CD4-positive, alpha-beta T cell treated with Interleukin-15 for 4 hours (primary cell): ENCODE measurements at places on chromosomes 12 and 14.

DNA sequence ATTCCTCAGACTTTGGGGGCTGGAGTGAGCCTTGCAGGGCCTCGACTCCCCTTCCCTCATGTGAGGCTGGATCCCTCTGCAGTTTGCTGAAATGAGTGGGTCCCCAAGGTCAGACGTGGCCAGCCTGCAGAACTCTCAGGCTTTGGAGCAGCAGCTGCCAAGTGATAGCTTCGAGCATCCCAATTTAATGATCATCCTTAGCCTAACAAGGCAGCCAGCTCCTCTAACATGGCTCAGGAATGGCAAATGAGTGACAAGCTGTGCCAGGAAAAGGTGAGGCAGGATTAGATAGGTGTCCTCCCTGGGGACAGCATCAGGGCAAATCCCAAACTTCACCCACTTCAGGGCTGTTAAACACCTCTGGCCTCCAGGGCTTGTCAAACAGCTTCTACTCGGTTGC is 130.7 kb upstream of the PWP1 start:
- no peak for DNase-seq

- no peak for DNase-seq
Measured at GRCh38 chr14:85583380-85583779, 53.4 kb downstream of the FLRT2 start.

DNA sequence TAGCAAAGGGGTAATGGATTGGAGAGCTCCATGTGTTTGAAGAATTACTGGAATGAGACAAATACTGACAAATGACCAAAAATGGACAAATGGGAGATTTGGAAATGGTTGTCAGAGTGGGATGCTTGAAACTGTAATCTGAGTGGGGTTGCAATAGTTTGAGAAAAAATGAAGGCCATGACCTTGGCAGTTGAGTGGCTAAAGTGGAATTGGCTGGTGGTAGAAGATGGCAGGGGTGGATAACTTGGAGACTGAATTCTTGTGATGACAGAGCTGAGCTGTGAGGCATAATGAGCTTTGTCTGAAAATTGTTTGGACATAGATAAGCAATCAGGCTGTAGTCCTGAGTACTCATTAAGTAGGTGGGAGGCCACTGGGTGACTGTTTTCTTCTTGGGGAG is 222.5 kb upstream of the PRICKLE1 start:
- DNase-seq = no peak

GRCh38 chr12:11829764-11830194 is 180.3 kb downstream of the ETV6 start:
- no peak for DNase-seq

GRCh38 chr14:101232340-101233020 is 328.8 kb upstream of the DIO3 start:
- no peak for DNase-seq

DNA sequence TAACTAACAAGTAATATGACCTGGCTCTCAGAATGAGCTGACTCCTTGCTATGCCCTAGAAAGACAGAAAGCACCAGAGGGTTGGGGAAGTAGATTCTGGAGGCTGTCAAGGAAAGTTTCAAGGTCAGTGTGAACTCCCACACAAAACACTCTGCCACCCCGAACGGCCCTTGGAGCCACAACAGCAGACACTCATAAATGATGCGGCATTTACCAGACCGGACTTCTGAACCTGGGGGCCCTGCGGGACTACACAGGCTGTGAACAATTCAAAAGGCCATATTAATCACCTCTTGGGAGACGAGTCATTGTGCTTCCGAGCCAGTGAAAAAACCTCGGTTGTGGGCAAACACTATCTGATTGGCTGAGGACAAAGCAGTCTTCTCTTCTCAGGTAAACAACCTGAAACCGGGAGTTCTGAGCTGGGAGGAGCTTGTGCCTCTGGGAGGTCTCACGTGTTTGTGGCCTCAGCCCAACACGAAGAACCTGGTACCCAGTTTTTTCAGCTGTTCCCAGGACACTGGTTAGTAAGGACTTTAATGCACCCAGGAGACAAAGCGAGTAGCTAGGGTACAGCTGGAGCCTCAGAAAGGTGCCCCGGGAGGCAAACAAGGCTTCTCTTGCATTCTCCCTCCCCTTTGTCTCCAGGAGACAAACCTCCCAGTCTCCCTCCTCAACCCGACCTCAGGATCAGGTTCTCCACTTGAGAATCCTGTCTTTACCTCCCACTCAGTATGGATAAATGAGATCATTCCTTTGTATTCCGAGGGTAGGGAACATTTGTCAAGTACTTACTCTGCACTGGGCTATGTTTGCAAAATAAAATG is 35.3 kb downstream of the VWF start:
- DNase-seq = no peak

DNA sequence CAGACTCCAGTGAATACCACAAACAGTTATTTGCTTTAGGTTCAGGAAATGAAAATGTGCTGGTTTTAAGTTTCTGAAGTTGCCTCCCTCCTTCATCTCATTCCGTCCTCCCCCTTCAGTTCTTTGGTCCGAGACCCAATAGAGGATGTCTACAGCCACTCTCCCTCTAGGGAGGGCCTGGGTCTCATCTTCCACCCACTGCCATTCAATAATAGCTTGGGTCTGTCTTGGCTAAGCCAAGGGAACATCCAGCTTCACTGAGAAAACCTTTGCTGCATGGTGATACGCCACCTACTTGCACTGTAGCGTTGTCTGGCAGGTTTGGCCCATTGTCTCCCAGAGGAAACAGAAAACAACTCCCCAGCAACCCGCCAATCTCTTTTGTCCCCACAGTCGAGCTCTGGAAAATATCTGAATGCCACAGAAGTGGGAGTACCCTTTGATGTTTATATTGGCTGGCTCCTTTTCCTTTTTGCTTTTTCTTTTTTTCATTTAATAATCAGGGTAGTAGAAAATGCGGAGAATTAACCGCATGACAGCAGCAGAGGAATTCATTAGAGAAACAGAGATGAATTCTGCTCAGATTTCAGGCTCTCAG is 380.1 kb downstream of the RAD51B start:
- no peak for DNase-seq

DNA sequence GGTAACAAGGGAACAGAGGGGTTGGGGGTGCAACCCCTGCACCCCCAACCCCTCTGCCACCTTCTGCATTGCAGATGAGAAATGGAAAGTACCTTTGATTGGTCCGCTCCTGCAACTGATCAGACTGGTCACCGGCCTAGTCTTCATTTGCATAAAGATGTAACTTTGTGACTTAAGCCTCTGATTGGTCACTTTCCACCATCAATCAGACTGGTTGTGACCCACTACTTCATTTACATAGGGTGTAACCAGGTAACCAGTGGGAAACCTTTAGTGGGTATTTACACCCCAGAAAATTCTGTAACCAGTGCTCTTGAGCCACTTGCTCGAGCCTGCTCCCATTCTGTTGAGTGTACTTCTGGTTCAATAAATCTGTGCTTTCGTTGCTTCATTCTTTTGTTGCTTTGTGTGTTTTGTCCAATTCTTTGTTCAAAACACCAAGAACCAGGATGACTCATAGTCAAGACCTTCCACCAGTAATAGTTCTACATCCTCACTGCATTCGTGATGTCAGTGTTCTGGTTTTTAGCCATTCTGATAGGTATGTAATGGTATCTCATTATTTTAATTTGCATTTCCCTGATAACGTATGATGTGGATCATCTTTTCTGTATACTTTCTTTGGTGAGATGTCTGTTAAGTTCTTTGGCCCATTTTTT is 30.8 kb downstream of the LEMD3 start:
- DNase-seq = no peak

- no peak for DNase-seq
Measured at GRCh38 chr12:128056136-128056801, 210.7 kb upstream of the TMEM132C start.

DNA sequence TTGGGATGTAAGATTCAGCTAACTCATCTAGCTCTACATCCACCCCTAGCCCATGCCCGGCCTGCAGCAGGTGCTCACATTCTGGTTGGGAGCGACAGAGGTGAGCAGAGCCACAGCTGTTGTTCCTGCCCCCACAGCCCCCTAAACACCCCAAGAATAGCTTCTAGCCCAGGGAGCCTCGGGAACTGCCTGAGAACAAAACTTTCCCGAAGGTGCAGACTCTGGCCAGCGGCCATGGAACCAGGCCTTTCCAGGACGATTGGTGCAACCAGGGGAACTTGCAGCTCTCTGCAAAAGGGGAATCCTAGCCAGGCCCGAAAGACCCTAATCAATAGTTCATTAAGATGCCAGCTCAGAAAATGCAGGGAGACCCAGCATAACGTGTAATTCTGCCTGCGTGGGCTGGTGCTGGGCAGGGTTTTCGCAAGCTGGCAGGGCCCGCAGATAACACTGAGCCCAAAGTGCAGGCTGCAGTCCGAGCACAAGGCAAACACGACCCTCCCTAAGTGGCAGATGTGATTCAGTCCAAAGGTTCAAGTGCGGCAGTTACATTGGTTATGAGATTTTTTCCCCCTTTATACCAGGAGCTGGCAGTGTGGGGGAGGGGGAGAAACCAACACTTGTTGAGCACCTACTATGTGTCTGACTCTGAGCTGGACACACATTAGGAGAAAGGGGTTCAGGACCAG is 122.5 kb upstream of the MAP1LC3B2 start:
- DNase-seq = no peak
